Hematopoietic multipotent progenitor cell treated with erythropoietin and hydrocortisone succinate and interleukin-3 and kit ligand, for 8 days (in vitro differentiated cells): ENCODE measurements at places on chromosomes 6 and 20.

DNA sequence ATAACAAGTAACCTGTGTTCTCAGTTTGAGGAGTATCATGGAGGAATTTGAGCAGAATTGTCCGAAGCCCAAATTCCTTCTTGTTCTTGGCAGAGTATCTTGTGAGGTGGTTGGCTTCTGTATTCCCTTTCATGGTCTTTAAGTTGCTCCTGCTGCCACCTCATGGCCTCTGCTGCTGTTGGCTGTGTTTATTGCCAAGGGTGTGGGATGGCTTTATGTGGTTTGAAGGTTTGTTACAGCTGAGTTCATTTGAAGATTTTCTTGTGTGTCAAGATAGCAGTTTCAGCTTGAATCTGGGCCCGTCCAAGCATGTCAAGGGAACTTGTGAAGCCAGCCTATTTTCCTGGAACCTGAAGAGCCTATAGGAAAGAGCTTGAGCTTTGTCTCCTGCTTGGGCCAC lies 20.2 kb upstream of the TTK start:
- DNase-seq = no peak

DNA sequence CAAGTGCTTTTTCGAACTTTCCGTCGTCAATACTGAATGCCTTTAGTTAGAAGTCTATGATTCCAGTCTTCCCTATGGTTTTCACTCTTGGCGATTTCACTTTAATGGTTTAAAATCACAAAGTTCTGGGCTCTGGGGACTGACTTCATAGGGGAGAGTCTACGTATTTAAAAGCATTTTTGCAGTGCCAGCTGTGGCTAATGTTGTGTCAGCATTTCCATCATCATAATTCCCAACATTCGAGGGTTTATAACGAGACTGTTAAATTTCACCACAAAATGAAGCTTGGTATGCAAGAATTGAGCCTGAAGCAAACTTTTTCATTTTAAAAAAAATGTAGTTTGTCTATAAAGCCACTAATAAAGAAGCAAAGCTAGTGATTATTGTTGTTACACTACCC lies 242.7 kb downstream of the SOX4 start:
- no peak for DNase-seq

- DNase-seq = no peak
Measured at GRCh38 chr6:113362301-113363047, 494.7 kb upstream of the MARCKS start.

- no peak for DNase-seq
Measured at GRCh38 chr20:59925899-59926298, 7.5 kb downstream of the SYCP2 start.

DNA sequence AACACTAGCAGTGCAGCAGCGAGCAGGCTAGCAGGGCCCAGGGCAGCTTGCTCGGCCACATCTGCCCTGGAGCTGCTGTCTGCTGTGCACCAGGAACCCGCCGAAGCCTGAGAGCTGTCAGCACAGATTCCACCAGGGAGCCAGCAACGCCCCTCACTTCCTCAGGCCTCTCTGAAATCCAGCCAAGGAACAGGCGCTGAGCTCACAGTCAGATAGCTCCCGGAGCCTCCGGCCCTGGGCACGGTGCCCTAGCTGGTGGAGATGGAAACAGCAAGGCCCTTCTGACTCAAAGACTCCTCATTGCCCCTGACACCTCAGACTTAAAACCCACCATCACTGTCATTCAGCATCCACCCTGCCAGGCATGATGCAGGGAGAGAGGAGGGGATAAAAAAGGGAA lies 839.4 kb downstream of the MAFB start:
- no peak for DNase-seq

DNA sequence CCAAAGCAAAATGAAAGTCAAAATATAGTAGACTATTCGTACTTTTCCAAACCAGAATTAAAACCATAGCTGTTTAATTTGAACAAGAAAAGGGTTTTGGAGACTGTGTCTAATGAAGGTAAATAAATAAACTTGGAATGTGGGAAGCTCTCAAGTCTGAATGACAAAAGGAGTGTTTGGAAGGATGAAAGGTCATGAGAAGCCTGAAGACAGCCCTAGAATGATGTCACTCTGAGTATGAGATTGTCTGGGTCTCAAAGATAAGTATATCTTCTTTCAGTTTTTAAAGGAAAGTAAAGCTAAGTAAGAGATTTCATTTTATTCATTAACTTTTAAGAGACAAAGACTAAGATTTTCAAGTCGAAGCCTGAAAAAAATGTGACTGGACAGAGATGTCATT lies 72.9 kb downstream of the RFX6 start:
- DNase-seq = no peak
